ENCODE measurements at places on chromosomes 2 and 18.

GRCh38 chr2:191660575-191660974, 17.4 kb upstream of the NABP1 start:
- no peak for DNase-seq

DNA sequence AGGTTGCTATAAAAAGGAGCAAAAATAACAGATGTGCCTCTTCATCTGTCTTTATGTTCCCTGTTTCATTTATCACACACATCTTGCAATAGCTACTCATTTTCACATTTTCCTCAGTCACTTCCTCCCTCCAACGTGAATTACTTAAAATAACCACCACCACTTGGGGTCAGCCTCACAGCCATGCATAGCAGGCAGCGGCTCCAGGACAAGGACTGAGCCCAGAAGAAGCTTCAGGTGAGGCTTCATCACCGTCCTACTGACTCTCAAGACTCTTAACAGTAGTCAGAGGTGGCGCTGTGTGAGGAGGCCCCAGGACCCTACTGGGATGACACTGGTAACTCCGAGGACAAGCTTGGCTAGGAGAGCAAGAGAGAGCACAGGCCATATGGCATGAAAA, 15.5 kb upstream of the ST8SIA5 start:
- DNase-seq = no peak

DNA sequence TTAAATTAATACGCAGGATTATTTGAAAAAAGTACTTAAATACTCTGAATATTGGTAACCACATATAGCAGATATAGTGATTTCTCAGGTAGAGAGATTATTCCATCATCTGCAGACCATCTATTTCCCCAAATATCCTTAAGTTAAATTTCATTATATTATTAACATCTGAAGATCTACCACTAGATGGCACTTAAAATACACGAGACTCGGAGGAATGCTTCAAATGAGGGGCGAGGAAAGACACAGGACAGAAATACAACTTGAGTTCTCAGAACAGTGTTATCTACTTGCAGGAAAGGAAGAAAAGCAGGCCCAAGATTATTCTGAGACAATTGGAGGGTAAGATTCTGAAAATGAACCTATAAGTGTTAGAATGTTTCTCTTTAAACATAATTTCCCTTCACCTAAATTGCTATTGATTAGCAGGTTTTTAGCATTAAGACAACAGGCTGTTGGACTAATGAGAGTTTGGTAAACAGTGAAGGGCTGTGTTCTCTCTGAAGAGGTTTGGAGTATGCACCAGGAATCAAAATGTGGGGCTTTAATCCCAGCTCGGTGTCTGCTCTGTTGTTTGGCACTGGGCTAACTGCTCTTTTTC, 76.9 kb upstream of the GCFC2 start:
- peak; percentile 11 for DNase-seq

DNA sequence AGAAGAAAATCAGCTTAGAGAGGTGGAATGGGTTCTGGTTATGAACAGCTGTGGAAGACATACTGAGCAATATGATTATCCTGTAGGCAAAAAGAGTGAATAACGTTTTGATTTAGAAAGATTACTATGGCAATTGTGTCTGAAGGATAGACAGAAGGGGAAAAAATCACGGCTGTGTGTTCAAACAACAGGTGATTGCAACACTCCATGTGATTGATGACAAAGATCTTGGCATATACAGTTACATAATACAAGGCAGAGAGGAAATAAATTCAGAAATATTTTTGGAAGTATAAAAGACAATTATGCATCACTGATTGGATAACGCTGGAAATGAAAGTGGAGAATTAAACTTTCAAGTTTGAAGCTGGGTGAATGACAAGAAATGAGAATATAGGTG, 58.5 kb upstream of the KCNJ3 start:
- no peak for DNase-seq

DNA sequence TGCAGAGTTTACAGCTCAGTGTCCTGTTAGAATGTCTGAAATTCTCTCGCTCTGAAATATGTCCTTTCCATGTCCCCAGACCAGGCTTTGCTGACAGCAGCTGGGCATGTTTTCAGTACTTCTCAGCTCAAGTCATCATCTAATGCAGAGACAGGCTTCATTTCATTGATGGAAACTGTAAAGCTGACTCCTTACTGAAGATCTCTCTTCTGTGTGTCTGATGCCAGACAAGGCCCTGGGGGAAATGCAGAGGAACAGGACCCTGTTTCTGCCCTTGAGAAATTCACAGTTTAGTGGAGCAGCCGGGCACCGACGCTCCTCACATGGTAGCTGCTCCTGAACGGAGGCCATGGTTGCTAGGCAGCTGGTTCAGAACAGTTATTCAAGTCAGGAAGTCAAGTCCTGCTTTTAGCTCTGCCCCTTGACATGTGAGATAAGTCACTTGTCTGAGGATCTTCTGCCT, 24.6 kb upstream of the FZD7 start:
- no peak for DNase-seq

DNA sequence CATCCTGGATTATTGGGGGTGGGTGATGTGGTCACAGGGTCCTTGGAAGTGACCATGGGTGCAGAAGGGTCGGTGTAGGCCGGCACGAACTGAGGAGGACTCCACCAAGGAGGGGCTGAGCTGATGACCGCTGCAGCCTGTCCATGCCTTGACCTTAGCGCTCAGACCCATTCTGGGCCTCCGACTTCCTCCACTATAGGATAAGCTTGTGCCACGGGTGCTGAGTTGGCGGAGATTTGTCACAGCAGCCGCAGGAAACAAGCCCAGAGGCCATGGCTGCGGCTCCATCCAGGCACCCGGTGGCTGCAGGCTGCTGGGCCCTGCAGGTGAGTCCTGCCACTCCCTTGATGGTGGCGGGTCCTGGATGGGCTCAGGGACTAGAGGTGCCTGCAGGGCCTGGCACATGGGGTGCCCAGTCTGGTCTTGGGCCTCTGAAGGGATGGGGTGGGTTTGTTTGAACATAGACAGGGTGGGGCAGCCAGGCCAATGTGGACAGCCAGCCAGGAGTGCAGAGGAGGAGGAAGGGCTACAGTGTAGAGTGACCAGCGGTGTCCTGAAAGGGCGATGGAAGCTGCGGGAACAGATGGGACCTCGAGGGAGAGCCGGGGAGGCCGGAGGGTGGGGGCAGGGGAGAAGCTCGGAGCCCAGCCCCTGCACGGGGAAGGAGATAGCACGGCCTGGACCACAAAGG, 84.8 kb downstream of the SEPTIN10 start:
- no peak for DNase-seq

DNA sequence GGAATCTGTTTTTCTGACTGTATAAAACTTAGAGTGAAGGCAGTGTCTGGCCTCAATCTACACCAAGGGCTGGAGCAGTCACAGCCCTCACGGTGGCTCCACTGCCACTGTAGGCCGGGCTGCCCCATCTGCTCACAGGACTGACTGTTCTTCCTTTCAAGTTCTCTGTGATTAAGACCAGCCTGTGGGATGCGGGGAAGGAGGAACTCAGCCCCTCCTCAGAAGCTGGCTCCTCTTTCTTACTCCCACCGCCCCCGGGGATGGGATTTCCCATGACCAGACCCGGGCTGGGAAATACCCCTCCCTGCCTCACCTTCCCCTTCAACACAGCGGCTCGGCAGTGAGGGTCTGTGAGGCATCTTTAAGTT, 106.0 kb downstream of the COPS8 start:
- DNase-seq = no peak

- DNase-seq = no peak
Observed at GRCh38 chr18:75269696-75270095, 59.1 kb downstream of the TSHZ1 start.

DNA sequence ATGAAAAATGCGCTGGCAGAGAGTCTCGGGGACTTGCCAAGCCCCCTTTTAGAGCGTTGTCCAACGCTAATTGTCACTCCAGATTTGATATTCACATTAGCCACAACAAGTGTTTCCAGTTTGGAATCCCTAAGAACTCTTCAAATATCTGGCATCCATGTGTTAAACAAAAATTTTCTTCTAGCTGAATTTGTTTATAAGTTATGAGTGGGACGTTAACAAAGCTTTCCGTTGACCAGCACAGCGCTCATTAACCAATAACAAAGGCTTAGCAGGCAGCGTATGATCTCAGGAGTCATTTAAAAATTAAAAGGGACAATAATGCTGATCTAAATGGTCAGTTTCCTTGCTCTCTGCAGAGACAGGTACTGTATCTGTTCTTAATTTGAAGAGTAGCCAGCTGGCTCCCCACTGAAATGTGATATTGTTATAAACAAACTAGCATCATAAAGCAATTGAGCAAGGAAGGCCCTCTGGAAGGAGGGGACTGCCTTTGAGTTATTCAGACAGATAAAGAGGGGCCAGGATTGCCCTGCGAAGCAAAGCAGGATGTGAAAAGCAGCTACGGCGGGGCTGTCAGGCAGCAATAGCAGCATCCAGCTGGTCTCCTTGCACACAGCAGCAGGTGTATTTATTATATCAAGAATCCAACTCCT, 337.2 kb upstream of the SALL3 start:
- DNase-seq = no peak

DNA sequence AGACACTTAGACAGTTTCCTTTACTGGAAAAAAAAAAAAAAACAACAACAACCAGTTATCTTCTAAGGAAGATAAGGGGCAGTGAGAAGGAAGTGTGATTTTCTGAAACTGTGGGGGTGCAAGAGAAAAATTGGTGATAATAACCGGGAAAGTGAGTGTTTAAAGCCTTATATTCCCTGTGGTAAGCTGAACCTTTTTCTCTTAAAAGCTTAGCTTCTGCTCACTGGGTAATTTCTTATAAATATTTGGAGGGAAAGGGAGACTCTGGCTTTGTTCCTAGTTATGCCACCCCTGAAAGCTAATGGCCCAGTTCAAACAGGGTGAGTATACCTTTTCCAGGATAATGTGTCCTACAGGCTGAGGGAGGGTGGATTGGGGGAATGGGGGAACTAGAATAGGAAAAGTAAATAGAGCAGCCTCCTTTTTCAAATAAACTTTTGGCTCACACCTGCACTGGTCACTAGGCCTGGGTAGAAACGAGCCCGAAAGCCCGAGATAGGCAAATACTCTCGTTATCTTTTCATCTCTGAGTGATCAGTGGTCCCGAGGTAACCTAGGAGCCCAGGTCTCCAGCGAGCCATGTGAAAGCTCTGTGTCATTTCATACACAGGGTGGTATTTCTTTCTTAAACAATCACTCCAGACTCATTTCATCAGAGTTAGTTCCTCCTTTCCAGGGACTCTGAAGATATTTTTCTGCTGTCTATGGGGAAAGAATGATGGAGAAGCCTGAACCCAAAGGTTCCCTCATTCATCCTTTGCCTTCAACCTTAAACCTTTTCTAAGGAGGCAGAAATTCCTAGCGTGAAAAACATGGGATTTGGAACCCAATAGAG, 15.5 kb upstream of the SRBD1 start:
- DNase-seq = no peak

- no peak for DNase-seq
Observed at GRCh38 chr2:32553829-32554432, 73.9 kb upstream of the TTC27 start.

DNA sequence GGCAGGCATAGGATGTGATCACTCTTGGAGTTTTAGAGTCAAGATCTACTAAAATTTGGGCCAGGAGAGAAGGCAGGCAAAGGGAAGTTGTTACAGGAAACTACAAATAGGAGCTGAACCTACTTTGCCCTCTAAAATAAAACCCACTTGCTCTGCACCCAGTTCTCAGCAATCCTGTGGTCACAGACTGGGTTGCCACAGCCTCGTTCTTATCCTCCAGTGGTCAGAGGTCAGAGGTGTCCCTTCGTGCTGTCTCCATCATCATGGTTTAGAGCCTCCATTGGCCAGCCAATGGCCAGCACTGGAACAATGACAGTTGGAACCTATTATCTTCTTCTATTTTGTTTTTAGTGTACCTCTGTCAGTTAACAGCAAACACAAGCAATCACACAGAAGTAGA, 90.7 kb upstream of the TNP1 start:
- no peak for DNase-seq

GRCh38 chr2:148754864-148755263, 110.3 kb downstream of the EPC2 start:
- no peak for DNase-seq

DNA sequence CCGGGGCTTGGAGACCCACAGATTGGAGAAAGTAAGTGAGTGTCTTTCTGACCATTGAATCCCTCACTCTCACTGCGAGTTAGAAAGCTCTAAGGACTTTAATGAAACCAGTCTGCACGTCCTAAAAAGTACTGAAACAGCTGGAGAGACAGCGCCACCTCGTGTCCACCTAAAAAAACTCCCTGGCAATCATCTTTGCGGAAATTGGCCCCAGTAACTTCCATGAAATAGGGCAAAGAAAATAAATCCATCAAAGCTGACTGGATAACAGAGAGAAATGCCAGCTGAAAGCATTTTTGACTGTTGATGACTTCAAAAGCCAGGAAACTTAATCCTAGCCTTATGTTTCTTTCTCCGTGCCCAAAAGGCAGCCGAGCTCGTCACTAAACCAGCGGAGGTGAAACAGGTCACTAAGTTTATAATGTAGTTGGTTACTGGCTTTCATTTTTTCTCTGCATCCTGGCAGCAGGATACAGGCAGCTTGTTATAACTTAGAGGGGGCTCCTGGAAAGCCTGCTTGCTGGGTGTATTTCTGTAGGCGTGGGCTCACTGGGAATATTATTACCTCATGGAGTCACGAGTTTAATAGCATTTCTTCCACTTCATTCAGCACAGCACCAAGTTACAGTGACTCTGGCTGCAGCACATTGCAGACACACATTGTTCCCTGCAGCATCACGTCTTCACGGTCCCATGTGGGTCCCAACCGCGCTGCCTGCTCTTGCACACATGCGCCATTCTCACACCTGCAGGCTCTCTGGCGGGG, 266.5 kb downstream of the HRH4 start:
- DNase-seq = peak; percentile 79

DNA sequence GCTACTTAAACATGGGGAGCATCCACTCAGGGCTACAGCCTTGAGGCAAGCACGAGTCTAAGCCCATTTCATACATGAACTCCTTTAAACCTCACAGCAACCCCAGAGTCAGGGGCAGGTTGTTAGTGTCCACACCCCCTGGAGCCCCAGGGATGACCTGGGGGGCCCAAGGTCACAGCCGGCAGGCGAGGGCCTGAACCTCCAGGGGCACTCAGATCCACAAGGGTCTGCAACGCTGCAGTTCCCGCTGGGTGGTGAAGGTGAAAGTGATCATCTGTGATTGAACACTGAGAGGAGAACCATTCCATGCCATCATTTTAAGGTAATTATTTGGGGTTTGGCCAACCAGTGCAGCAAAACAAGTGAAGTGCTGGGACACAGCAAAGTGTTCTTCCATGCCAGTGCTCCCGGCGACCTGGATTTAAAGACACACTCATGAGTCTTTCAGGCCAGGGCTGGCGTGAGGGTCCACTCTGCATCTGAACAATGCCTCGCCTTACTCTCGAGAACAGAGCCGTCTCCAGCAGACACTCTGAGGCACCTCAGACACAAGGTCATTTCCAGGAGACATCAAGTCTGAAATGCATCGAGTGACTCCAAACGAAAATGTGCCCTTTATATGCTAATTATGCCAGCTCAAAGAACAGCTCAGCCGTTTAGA, 61.6 kb upstream of the SNTG2 start:
- DNase-seq = no peak

DNA sequence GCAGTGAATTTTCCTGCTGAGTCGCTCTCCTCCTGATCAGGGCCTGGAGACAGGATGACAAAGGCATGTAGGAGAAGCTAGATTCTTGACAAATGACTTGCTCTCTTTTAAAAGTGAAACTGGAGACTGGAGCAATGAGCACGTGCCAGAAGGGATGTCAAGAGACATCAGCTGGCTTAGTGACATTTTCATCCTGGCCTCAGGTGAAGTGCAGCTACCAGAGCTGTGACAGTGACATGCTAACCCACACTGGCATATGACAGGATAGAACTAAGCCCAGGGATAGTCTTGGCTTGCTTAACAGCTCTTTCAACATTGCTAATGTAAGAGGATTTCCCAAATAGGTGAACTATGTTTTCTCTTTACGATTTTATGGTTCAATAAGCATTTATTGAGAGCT, 757.5 kb upstream of the DDX18 start:
- no peak for DNase-seq

- no peak for DNase-seq
Observed at GRCh38 chr18:79030680-79031079, 38.5 kb upstream of the ATP9B start.
